PC-3 (cell line): ENCODE measurements at places on chromosomes 2 and 18.

DNA sequence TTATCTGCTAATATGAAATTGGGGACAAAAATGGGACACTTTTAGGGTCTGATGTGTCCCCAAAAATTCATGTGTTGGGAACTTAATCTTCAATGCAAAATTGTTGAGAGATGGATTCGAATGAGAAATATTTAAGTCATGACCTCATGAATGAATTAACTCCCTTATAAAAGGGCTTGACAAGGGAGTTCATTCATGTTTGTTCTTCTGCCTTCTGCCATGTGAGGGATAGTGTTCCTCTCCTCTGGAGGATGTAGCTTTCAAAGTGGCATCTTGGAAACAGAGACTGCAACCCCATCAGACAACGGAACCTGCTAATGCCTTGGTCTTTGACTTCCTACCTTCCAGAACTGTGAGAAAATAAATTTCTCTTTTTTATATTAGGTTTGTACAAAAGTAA, 89.2 kb upstream of the LINC00305 start:
- DNase-seq = no peak

- peak; percentile 68 for DNase-seq
Observed at GRCh38 chr2:166057370-166058164, 70.3 kb downstream of the SCN1A start.

- no peak for DNase-seq
Observed at GRCh38 chr2:170689481-170689880, 25.7 kb upstream of the SP5 start.

DNA sequence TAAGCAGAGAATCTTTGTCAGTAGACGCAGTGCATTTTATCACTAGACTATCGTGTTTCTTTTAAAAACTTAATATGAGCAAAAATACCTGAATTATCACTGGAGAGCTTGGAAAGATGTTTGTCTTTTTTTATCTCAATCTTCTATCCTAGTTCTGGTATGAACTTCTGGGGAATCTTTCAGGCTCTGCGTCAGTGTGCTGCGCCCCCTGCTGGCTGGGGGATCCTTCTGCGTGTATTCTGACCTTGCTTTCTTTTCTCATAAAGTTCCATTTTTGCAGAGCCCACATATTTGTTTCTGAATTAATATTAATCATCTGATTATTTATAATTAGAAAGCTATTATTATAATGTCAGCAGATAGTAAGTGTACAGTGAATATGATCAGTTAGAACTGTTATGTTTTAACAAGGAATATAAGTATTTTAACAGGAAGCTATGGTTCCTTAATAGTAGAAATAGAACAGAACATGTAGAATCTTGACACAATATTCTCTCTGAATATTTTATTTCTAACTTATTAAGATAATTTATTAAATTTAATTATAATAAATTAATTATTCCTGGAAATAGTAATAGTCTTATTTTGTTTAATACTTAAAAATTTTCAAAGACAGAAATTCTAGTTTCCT, 945.0 kb upstream of the CRIM1 start:
- DNase-seq = peak; percentile 56

DNA sequence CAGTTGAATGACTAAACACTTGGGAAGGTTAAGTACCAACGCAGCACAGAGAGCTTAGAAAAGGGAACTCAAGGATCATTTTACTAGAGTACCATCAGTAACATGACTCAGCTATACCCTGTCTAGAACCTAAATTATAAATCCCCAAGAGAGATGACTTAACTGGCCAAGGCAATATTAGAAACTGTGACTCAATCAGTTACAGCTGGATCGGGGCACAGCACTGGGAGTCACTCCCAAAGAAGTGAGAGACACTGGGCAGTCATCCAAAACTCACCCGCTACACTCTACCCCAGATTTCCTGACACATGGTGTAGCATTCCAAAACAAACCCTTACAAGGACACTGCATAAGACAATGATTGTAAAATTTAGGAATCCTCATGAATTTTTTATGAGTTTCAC, 17.7 kb downstream of the IWS1 start:
- DNase-seq = peak; percentile 99
